Tibial nerve (tissue), 4 donors: ENCODE measurements at places on chromosomes 6 and 20. TPM values are rescaled to one million over a fixed set of nuclear protein-coding genes. Genes with fewer than 3 reads are reported as not detected.

The GHRH gene
- total RNA-seq: not detected

The KIF25 gene
- not detected for total RNA-seq

GRCh38 chr6:141914646-141915045 lies 218.1 kb upstream of the GJE1 start:
- no peak for DNase-seq

- DNase-seq: no peak
Observed at GRCh38 chr20:35011589-35012226, 56.0 kb downstream of the MYH7B start.

DNA sequence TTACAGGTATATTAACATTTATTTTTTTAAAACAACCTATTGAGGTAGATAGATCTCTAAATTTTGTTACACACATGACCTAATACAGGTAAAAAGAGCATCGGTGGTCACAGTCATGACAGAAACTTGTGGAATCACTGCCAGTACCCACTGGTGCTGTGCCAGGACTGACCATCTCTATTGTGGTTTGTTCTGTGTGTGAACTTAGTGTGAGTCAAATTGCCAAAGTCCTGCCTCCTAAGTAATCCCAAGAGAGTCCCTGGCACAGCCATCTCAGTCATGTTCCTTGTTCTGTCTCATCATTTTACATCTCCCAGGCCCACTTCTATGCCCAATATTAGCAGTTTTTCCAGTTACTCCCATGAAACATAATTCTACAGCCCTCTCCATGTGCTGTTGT lies 21.4 kb downstream of the GSTA2 start:
- no peak for DNase-seq

DNA sequence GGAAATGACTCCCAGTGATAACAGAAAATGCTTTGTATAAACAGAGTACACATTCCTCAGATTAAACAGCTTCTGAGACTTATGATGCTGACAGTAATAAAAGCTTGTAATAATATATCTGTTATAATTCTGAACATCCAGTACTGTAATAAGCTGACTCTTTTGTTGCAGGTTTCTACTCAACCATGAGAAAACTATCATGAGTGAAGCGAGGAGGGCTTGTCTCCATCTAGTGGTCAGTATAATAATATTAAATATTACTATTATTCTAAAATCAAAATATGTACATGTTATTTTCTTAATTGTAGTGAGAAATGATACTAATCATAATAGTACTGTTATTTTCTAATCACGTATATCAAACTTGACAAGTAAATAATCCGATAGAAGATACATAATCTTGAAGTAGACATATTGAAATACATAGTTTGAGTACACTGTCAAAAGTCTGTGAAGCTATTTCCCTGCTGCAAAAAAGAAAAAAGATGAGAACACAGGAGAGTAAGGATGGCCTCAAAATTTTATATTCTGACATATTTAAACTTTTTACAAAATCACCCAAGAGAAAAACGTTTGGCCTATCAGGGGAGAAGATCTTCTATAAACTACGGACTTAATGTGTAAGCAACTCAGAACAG lies 183.1 kb downstream of the MOXD1 start:
- no peak for DNase-seq
